ENCODE measurements at places on chromosomes 2 and 18.

DNA sequence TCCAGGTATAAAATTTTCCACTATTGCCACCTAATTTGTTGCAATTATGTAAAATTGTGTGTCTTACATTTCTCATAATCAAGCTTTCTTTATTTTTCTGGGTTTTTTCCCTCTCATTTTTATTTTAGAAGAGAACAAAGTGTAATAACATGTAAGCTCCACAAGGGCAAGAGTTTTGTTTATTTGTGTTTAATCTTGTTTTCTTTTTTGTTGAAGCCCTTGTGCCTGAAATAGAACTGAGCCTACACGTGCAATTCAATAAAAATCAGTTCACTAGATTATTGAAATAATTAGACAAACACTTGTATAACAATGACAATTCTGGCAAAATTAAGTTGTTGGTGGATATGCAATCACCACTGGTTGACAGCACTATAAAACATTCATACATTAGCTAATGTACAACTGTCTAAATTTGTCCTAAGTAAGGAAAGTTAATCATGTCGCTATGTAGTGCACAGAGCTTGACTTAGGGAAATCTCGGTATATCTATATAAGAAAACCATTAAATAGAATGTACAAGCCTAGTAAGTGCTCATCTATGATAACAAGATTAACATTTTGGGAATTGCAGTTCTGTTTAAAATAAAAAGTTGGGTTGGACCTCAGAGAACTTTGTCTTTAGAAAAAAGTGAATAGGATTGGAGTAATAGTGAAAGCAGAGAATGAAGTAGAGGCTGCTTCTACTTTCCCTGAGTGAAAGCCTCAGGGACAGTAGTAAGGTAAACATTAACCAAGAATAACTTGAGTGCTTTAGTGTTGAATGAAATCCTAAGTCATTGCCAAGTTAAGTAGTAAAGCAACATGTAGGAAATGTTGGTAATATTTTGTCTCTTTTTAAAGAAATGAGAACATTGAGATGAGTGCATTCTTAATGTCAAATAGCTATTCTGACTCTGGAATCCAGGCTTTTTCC lies 37.4 kb upstream of the NOL4 start:
- DNase-seq: no peak

- DNase-seq: no peak
These were observed 140.8 kb upstream of the ZFP36L2 start for GRCh38 chr2:43367012-43367782.

GRCh38 chr18:59067873-59068272 lies 71.8 kb upstream of the SEC11C start:
- DNase-seq: peak; percentile 51

- DNase-seq: peak; percentile 79
These were observed 2.2 kb upstream of the CASP8 start for GRCh38 chr2:201257956-201258665.

- DNase-seq: no peak
These were observed 7.4 kb upstream of the FZD5 start for GRCh38 chr2:207777124-207777523.

GRCh38 chr18:39198376-39198775 lies 1632.8 kb upstream of the CELF4 start:
- peak; percentile 65 for DNase-seq

GRCh38 chr2:231720987-231721966 lies 13.0 kb downstream of the PTMA start:
- DNase-seq: no peak

DNA sequence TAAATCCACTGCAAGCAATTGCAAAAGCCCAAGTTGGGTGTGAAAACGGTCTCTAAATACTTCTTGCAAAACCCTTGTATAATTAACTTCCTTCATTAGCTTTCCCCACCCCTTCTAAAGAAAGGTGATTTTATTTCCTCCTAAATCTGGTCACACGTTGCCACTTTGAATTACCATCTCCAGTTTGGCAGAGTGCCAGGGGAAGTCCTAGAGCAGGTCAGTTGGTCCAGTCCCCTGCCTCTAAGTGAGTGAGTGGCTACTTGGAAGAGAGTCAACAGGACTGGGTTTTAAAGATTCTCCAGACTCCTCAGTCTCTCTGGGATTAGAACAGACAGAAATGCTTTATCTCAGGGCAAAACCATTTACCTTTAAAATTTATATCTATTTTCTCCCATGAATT lies 18.7 kb upstream of the LYPD6B start:
- DNase-seq: no peak

DNA sequence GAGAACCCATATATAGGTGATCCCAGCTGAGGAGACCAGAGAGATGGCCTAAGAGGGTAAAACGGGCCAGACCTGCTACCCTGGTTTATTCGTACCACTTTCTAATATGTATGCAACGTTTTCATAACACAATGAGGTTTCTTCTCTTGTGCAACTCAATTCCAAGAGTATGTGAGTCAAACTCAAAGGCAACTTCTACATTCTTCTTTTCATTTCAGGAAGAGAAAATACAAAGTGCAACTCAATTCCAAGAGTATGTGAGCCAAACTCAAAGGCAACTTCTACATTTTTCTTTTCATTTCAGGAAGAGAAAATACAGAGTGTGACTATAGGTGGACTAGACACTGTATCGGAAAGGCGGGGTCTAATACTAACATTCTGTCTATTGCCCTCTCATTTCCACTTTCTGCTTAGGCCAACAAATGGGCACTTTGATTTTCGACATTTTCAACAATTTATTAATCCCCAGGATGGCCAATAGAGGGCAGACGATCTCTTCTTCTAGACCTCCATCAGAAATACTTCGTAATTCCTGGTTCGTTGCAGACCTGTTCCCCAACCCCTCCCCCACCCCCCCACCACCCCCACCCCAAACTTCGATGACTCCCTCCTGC lies 3.7 kb upstream of the CRIM1 start:
- peak; percentile 73 for DNase-seq

- DNase-seq: peak; percentile 8
These were observed 2.8 kb upstream of the LBX2 start for GRCh38 chr2:74502147-74502719.

DNA sequence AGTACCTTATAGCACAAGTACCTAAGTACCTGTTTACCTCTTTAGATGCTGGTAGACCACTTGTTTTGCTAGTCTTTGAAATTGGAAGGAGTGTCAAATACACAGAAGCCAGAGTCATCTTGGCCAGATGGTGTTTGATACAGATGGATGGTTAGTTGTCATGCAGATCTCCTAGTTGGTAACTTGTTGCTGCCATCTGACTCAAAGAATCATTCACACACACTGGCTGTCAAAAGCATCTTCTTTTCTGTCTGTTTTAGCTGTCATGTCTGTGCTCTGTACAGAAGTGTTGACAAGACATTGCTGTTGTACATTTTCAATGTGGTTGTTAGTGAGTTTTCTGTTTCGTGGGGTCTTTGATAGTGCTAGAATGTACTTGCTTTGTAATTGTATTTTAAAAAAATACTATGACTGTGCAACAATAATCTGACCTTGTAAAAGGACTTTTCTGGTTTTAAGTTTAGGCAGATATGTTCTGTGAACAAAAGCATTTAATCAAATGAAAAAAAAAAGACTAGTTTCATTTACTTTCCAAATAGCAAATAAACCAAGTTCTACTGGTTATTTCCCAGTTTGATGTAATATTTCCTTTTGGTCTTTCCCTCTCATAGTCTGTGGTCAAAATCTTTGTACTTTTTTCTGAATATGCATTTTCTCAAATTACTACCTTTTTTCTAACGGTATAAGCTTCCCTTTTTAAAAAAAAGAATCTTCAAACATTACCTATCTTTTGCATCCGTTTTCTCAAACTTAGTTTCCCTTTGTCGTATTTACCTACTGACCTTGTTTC lies 39.9 kb downstream of the TANK start:
- no peak for DNase-seq

GRCh38 chr2:105490204-105490603 lies 91.4 kb upstream of the FHL2 start:
- DNase-seq: no peak

DNA sequence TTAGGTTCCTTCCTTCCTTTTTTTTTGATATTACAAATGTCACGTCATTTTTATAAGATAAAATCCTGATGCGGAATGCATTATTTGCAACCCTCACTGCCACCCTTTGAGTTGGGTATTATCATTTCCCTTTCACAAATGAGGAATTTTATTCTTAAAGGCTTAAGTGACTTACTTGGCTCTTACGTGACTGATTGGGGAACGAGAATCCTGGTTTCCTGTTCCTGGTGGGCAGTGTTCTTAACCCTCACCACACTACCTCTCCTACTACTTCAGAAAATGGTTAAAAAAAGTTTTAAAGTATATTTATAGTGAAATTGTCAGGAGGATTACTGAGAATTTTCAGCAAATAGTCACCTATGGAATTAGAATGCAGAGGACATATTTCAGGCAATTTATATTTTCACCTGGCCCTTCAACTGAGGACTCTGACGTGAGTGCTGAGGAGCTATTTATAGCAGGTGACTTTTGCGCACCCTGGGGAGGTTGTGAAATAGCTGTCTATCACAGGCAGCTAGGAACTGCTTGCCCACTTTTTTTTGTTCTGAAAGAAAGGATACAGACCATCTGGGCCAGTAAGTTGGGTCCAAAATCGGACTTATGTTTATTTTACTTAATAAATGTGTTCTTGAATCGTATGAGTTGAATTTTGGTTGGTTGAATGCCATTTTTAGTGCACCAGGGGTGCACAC lies 18.7 kb upstream of the RASGRP3 start:
- DNase-seq: no peak

GRCh38 chr2:103161456-103162289 lies 399.8 kb downstream of the TMEM182 start:
- peak; percentile 88 for DNase-seq

- no peak for DNase-seq
These were observed 97.9 kb upstream of the ATP8B1 start for GRCh38 chr18:57900906-57901435.

- no peak for DNase-seq
These were observed 1377.9 kb downstream of the RPIA start for GRCh38 chr2:90069290-90069894.

- peak; percentile 48 for DNase-seq
These were observed 26.0 kb downstream of the ACADL start for GRCh38 chr2:210199186-210199765.

- peak; percentile 56 for DNase-seq
These were observed 8.9 kb downstream of the SULT1C2 start for GRCh38 chr2:108297436-108298141.

DNA sequence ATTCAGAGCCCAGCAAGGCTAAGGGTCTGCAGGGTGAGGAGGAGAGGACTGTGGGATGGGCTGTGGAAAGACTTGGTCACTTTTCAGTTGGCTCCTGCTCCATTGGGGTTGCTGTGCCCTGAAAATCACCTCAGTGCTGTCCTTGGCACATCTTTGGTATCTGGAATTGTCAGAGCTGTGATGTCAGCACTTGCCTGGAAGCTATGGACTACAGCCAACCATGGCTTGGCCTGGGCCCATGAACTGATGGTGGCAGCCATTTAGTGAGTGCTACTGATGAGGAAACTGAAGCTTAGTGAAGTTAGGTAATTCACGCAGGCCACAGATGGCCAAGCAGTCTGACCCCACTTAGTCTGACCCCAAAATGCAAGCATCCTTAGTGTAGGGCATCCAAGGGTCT lies 121.8 kb upstream of the SERPINE2 start:
- peak; percentile 75 for DNase-seq

DNA sequence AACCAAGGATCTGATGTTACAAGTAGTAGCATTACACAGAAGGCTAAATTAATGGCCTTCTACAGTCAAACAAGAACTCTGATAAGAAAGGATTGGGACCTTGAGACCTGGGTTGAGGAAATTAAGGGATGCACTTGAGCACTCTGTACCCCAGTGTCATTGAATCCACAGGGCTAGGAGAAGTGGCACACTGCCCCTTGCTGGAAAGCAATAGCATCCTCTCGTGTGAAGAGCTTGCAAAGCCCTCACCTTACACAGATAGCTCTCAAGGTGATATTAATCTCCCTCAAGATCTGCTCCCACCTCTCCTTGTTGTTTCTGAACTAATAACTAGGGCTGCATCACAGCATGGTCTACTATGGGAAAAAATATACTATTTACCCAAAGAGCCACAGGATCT lies 26.5 kb upstream of the CHST9 start:
- no peak for DNase-seq

GRCh38 chr2:102932501-102932900 lies 170.7 kb downstream of the TMEM182 start:
- peak; percentile 50 for DNase-seq

DNA sequence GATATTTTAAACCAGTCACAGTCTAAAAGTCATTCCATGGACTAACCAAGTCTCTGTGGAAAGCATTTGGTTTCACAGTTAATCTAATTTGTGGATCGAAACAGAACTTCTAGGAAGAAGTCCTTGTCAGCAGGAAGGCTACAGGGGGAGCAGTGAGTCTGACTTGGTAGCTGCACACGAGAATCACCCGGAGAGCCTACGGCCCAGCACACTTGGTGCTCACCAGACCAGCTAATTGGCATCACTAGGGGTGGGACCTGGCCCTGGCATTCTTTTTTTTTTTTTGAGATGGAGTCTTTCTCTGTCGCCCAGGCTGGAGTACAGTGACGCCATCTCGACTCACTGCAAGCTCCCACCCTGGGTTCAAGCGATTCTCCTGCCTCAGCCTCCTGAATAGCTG lies 97.7 kb downstream of the ZNF532 start:
- DNase-seq: no peak

DNA sequence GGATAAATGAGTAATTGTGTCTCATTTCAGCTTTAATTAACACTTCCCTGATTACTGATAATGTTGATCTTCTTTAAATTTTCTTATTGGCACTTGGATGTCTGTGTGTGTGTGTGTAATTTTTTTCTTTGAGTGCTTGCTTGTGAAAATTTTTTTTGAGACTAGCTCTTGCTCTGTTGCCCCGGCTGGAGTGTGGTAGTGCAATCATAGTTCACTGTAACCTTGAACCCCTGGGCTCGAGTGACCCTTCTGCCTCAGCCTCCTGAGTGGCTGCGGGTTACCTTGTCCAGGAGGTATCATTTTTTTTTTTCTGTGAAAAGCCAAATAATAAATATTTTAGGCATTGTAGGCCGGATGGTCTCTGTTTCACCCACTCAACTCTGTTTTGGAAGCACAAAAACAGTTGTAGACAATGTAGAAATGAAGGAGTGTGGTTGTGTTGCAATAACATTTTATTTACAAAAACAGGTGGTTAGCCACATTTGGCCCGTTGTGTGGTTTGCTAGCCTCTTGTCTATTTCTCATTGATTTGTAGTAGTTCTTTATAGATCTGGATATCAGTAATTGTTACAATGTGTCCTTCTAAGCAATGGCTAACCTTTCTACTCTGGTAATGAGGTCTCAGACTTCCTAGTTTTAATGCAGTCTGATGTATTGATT lies 7.9 kb downstream of the IL1RL2 start:
- DNase-seq: no peak

- DNase-seq: peak; percentile 65
These were observed 1.5 kb downstream of the GAREM1 start for GRCh38 chr18:32469190-32469651.

DNA sequence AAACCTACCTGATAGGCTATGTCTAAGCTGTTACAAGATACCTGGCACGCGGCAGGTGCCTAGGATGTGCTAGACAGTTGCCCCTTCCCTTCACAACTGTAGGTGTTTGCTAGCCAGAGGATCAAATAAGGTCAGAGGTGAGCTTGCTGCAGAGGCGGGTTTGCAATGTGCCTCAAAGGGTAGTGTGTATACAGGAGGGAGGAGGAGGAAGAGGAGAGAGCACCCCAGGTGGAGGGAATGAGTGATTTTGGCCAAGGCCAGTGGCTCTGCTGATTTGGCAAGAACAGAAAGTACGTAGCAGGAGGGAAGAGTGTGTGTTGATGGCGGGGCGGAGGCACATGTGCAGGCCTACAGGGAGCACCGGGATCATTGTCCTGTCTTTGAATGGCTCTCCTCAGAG lies 236.5 kb downstream of the HAUS1 start:
- DNase-seq: no peak

- no peak for DNase-seq
These were observed 263.4 kb downstream of the PTPRM start for GRCh38 chr18:7830468-7830867.
